ENCODE measurements at places on chromosomes 3 and 15. TPM values are rescaled to one million over a fixed set of nuclear protein-coding genes. Genes with fewer than 3 reads are reported as not detected.

GRCh38 chr3:140467104-140467577, 210.7 kb upstream of the TRIM42 start:
- DNase-seq = no peak

DNA sequence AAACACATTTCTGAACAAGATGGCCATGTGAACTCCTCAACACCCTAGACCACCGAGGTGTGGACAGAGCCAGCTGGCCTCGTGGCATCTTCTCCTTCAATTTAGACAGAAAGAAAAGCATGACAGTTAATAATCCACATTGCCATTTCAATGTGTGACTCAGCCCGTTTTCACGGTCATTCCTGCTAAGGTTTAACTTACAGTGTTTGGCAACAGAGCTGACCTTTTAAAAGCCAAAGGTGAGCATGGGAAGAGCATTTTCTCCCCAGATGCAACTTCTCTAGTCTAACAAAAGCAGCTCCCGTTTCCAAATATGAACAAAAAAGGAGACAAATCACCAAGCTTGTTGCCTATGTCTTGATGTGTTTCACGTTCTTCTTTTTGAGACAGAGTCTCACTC, 417.6 kb upstream of the WNT5A start:
- no peak for DNase-seq

DNA sequence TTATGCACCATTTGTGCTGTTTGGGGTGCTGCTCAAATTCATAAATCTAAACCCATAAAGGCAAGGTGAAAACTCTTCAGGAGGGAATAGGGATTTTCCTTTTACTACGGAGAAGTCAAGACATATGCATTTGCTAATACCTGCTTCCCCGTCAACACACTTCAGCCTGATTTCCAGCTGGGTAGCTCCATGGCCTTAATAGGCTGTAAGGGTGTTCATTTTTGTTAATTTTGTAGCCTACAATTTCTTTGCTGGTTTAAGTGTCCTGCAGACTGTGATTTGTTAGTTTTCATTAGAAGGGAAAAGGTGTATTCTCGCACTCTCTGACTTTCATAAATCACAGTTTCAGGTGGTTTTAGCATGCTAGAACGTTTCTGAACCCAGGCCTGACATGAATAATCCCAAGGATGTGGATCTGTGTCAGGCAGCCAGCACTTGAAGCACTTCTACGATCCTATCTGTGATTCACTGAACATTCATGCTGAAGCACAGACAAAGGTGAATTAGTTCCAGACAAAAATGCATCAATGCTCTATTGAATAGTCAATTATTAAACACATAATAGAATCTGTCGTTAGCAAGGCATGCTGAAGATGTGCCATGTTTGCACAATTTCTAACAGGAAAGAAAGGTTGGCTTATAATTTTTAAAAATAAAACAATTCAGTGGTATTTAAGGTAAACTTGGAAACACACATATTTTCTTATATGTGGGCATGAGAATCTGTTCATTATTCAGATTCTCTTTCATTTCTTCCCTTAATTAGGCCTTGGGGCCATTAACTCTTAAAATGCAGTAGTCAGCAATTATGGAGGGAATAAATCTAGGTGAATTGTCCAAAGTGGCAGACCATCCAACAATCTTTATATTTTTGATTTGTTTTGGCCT, 17.9 kb upstream of the NMNAT3 start:
- no peak for DNase-seq

GRCh38 chr3:197460002-197460401, 95.8 kb downstream of the BDH1 start:
- DNase-seq = no peak

GRCh38 chr3:122232485-122232884, 49.0 kb downstream of the CASR start:
- DNase-seq = no peak

- no peak for DNase-seq
These were observed 11.6 kb downstream of the THBS1 start for GRCh38 chr15:39592500-39592899.

DNA sequence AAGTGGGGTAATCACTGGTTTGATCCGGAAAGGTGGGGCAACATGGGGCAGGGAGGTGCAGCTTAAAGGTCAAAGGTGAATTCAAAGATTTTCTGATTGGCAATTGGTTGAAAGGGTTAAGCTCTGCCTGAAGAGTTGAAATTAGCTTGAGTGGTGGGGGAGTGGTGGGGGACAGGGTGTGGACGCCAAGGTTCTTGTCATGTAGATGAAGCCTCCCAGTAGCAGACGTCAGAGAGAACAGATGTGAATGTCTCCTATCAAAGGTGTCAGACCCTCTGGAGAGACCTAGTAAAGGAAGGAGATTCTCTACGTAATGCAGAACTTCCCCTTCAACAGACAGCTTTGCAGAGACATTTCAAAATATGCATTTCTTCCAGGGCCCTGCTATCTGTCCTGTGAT, 62.8 kb downstream of the ABCC5 start:
- DNase-seq = no peak

DNA sequence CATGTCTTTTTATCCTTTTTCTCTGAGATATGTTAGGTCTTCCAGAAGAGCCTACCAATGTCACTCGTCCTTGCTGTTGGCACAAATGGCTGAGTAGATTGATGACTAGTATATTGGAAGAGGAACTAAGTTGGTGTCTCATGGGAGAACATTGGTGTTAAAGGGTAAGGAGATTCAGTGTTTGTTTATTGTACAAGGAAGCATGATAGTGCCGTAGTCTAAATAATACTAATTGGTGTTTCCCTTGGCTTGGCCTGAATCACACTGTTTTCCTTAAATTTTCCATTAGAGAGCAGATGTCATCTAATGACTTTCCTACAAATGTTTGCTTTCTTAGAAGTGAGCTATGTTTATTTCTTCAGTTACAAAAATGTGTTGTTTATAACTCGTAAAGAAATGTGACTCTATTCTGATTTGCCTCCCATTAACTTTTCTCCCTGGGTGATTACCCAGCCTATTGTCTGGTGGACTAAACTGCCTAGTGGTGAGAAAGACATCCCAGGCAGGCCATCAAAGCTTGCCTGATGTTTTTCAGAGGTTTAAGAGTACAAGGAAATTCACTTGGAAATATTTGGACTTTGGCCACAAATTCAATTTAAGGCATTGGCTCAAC, 28.7 kb downstream of the ADAMTSL3 start:
- DNase-seq = no peak

The BNC1 gene
- 0.31 TPM for polyA plus RNA-seq

The APBA2 gene
- 15.3 TPM for polyA plus RNA-seq

The ERICH6 gene
- 1.3 TPM for polyA plus RNA-seq

GRCh38 chr3:190595179-190595795, 81.4 kb downstream of the IL1RAP start:
- DNase-seq = no peak

- no peak for DNase-seq
These were observed 20.0 kb upstream of the CHD2 start for GRCh38 chr15:92879949-92880725.

- DNase-seq = no peak
These were observed 24.6 kb upstream of the NECTIN3 start for GRCh38 chr3:111047042-111047441.

DNA sequence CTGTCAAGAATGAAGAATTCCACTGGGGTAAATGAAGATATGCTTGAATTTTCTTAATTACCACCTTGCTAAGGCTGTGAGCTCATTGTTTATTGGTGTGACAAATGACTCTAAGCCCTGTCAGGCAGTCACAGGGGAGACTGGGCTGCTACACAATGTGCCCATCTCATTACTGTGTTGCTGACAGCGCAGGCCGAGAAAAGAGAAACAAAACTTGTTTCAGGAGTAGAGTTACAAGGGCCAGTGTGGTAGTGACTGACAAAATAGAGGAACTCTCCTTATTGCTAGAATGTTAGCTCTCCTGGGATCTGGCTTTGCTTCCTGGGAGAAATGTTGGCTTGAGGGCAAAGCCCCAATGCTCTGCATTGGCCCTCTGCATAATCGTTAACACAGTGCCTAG, 130.4 kb upstream of the CRBN start:
- no peak for DNase-seq

The CPNE9 gene
- polyA plus RNA-seq = 0.17 TPM

The RBP2 gene
- 0.48 TPM for polyA plus RNA-seq

GRCh38 chr3:124805671-124806070, 75.4 kb downstream of the UMPS start:
- no peak for DNase-seq

GRCh38 chr15:76060118-76060989, 569 bp downstream of the TMEM266 start:
- DNase-seq = no peak

DNA sequence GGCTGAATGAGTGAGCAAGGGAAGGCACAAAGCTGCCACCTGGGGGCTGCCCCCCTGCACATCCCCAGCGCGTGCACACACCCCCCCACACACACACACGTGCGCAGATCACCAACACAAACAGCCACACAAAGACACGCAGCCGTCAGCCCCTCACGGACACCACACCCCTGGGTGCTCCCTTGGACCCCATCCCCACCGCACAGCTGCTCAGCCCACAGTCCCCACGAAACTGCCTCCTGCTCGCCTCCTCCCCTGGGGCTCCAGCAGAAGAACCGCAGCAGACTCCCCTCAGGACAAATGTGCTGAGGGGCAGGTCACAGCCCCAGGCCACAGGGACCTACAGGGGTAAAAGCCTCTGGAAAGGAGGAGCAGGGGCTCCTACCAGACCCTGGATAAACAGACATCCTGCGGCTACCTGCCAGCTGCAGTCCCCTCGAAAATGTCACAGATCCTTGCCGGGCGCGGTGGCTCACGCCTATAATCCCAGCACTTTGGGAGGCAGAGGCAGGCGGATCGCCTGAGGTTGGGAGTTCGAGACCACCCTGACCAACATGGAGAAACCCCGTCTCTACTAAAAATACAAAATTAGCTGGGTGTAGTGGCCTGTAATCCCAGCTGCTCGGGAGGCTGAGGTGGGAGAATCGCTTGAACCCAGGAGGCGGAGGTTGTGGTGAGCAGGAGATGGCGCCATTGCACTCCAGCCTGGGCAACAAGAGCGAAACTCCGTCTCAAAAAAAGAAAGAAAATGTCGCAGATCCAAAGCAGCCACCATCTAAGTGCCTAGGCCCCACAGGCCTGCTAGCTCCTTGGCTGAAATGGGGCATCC, 6.5 kb downstream of the TWF2 start:
- DNase-seq = no peak

GRCh38 chr15:91465696-91466095, 365.6 kb downstream of the SV2B start:
- DNase-seq = peak; percentile 50

DNA sequence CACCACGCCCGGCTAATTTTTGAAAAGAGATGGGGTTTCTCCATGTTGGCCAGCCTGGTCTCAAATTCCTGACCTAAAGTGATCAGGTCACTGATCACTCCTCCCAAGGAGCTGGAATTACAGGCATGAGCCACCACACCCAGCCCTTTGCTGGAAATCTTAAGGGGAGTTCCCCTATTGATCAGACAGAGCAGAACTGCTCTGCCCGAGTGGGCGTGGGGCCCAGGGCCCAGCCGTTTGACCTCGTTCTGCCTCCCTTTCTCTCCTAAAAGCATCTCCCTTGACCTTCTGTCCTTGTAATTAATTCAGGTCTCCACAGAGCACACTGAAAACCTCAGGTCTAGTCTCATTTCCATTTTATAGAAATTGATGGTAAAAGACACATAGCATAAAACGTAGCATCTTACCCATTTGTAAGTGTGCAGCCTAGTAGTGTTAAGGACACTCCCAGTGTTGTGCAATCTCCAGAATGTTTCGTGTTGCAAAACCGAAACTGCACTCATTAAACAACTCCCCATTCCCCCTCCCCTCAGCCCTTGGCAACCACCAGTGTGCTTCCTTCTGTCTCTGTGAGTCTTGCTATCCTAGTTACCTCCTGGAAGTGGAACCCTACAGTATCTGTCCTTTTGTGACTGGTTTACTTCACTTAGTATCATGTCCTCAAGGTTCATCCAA, 89.3 kb downstream of the SLCO3A1 start:
- no peak for DNase-seq

The FBN1 gene
- polyA plus RNA-seq = 462 TPM

GRCh38 chr3:14200841-14201240, 22.2 kb downstream of the LSM3 start:
- DNase-seq = no peak

DNA sequence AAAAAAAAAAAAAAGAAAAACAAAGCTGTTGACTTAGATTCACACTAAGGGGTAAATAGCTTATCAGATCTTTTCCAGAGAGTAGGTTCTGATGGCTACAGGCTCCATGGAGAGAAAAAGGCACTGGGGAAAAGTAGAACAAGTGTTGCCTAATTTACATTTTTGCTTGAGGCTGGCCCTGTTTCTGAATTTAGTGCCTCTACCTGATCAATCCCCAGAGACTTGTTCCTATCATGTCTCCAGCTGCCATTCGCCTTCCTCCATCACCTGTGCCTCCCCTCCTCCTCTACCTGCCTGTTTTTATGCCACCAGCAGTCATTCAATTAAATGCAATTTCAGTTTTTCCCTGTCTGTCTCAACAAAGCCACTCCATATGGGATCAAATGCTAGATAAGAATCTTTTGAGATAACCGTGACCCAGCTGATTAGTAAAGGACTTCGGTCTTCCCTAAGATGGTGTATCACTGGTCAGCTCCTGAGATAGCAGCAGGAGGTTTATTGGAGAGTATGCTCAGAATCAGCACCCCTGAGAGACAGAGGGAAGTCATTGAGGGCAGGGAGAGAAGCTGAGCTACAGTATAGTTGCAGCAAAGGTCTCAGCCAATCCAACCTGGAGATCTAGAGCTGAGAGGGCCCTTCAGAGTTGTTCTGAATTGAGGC, 88.1 kb upstream of the GADL1 start:
- DNase-seq = no peak

DNA sequence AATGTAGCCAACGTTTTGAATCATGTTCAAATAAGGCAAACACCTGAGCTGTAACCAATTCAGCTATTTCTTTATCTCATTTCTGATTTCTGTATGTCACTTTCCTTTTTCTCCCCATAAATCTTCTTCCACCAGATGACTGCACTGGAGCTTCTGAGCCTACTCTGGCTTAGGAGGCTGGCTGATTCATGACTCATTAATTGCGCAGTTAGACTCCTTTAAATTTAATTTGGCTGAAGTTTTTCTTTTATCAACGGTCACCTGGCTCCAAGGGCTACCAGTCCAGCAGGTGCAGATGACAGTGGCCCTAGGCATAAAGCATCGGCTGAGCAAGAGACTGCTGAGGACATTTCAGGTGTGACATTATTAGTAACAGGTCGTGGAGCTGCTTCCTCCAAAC, 39.6 kb upstream of the ITGA11 start:
- no peak for DNase-seq

DNA sequence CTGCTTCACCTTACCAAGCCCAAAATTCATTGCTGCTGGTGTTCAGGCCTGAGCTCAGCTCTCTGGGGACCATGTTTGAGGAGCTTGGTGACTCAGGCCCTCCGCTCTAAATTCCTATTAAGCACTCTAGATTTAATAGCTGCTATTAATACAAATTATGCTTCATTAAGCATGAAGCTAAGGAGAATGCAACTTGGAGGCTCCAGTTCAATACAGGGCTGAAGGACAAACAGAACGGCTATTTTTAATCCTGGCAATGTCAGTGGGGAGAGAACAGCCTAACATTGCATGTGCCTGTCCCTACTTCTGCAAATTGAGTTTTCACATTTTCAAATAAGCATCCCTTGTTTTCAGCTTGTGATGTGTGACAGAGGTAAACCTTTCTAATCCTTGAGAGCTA, 80.1 kb upstream of the TRIM42 start:
- no peak for DNase-seq

- DNase-seq = no peak
These were observed 135.1 kb downstream of the TMCO5A start for GRCh38 chr15:38069511-38070011.

GRCh38 chr15:71282076-71282475, 166.8 kb downstream of the THSD4 start:
- no peak for DNase-seq

The DNAH12 gene
- polyA plus RNA-seq = 0.89 TPM

GRCh38 chr15:47427463-47427862, 289.8 kb upstream of the SEMA6D start:
- no peak for DNase-seq

GRCh38 chr15:63073497-63074172, 31.1 kb downstream of the TPM1 start:
- DNase-seq = no peak

All from left renal pelvis (tissue), 4 donors.